GM23338 (cell line): ENCODE measurements at places on chromosomes 5 and 9.
A peak's percentile ranks its signal among the peaks of the same experiment; 100 is the strongest.

GRCh38 chr9:118961857-118962256, 407.4 kb downstream of the BRINP1 start:
- H3K27me3 ChIP-seq = no peaks in the 10 kb centered on the region
- no peaks in the 10 kb centered on the region for H3K4me1 ChIP-seq
- H3K36me3 ChIP-seq = no peaks in the 10 kb centered on the region
- DNase-seq = peak; percentile 37
- no peak overlapping the region for H3K4me3 ChIP-seq
- H3K27ac ChIP-seq = no peak overlapping the region

GRCh38 chr5:2531318-2531717, 220.2 kb downstream of the IRX2 start:
- H3K4me1 ChIP-seq = no peaks in the 10 kb centered on the region
- DNase-seq = no peak
- H3K36me3 ChIP-seq = no peaks in the 10 kb centered on the region; the same call in 1 of the 2 replicates
- H3K4me3 ChIP-seq = no peak overlapping the region

- DNase-seq = no peak
- H3K27ac ChIP-seq = no peak overlapping the region
These were observed 15.5 kb downstream of the C5orf15 start for GRCh38 chr5:133952729-133953567.

- no peak overlapping the region for H3K27ac ChIP-seq
- no peaks in the 10 kb centered on the region for H3K27me3 ChIP-seq
- H3K36me3 ChIP-seq = no peaks in the 10 kb centered on the region
- 0 out of 2 replicates have a peak, but pooled peaks cover 9% of the 10 kb centered on the region for H3K4me1 ChIP-seq
These were observed 404.6 kb downstream of the CSNK1G3 start for GRCh38 chr5:123916345-123917121.

- H3K4me3 ChIP-seq = 0 out of 2 replicates have a peak overlapping the region, but pooled peaks have one; percentile 7
- H3K4me1 ChIP-seq = peaks cover 60% of the 10 kb centered on the region
- no peaks in the 10 kb centered on the region for H3K36me3 ChIP-seq
- H3K27me3 ChIP-seq = no peaks in the 10 kb centered on the region
- H3K27ac ChIP-seq = peak overlapping the region; percentile 91
These were observed 55.6 kb downstream of the EHMT1 start for GRCh38 chr9:137674307-137674975.
